Activated naive CD4-positive, alpha-beta T cell treated with Interleukin-2 at 50 U/mL for 16 hours (primary cell): ENCODE measurements at places on chromosomes 7 and 10.

DNA sequence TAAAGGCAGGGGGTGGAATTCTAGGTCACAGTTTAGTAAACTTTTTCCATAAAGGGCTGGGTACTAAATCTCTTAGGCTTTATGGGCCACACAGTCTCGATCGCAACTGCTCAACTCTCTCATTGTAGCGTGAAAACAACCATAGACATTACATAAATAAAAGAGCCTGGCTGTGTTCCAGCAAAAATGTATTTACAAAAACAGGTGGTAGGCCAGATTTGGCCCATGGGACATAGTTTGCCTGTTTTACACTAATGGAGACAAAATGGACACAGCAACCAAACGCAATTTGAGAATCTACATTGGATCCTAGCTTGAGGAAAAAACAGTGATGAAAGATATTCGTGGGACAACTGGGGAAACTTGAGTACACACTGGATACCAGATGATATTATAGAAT lies 23.2 kb upstream of the MALSU1 start:
- DNase-seq: no peak

DNA sequence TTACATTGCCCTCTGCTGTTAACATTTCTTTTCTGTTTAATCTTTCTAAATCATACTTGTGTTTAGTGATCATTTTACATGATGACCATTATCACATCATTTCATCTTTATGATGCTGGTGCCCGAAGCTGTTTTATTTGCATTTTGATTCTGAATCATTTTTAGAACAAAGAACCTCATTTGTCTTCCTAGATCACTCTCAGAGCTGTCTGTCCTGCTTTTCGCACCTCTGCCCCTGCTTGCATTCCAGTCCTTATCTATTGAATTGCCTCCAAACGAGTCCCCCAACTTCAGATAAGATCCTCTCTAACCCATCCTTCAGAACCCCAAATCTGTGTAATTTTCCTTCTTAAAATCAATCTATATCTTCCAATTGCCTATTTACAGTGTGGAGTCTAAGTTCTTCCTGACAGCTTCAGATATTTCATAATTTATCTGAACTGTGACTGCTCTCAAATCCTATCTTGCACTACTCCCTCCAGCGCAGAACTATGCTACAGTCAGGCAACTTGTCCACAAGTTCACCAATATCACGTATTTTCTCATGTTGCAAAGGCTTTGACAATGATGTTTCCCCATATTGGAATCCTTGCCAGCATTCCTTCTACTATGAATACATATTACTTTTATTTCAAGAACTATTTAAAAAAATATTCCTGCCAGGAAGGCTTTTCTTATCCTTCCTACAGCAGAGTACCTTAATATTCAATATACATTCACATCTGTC lies 346.5 kb upstream of the CACNA2D1 start:
- no peak for DNase-seq

- no peak for DNase-seq
Observed at GRCh38 chr7:127892488-127893314, 138.5 kb downstream of the LRRC4 start.

DNA sequence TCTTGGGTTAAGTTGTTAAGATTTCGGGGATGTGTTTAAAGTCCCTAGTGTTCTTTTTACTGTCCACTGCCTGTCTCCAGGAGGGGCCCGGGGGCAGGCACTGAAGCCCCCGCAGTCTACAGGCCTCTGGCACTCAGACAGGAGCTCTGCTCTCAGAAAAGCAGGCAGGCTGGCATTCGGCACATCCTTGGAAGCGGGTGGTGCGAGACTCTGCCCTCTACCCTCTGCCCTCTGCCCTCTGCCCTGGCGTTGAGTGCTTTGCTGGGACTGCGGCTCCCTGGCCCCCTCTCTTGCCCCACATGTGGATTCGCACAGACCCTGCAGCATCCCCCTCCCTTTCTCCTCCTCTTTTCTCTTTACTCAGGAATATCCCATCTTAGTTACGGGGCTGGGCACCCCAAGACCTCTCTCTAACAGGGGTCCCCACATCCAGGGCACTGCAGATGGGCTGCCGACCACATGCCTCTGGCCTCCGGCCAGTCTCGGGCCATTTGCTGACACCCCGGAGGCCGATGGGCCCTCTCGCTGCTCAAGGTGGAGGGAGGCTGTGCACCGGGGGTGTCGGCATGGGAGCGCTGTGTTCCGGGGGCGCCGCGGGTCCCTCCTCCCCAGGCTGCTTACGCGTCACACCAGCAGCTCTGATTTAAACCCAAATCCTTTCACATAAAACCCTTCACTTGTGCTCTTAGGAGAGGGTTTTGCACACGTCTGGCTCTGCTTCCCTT lies 479.9 kb downstream of the DNAJB6 start:
- DNase-seq: no peak

DNA sequence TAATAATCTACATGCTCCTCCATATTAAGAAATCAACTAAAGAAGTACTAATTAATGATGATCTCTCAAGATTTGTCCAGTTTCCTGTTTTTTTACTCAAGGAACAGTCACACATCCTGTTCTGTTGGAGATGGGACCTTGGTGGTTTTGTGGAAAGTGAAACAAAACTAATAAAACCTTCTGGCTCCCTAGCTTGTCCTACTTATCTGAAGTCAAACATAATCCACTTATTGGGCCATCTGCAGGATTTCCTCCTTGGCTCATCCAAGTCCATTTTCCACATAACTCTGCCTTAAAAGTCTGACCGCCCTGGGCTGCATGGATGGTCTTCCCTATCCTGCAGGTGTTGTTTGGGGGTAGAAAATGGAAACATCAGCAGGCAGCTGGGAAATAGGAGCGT lies 39.4 kb upstream of the TARP start:
- DNase-seq: no peak

DNA sequence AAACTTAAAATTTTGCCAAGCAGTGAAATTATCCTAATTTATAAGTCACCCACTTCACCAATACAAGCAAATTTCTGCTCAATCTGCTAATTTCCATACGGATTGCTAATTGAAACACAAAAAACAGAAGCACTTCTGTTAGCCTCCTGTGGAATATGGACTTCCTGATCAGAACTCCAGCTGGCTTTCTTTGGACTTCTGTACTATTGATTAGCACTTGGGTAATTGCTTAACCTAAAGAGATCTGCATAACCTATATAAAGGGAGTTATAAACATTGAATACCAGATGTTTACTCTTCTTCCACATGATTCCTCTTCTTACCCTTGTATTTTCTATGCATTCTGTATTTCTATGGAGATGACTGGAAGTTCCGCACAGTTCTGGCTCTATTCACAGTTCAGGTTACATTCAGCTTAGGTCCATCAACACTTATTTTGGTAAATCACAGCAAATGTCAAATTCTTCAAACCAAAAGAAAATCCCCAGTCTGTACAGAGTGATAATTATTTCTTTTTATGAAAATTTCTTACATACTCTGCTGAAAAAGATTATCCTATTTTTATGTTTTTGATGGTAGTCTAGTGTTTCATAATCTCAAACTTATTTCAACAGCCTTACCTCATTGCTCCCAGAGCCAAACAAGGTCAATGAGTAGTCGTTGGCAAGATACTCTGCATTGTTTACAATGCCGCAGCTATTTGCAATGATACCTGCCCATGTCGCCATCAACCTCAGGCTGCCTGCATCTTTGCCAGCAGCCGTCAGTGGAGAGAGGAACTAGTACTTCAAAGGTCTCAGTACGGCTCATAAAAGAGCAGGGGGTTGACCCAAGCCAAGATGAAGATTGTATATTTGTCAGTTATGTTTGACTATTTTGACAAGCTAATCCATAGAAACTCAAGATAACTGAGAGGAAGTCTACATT lies 225.6 kb downstream of the AHR start:
- DNase-seq: no peak

DNA sequence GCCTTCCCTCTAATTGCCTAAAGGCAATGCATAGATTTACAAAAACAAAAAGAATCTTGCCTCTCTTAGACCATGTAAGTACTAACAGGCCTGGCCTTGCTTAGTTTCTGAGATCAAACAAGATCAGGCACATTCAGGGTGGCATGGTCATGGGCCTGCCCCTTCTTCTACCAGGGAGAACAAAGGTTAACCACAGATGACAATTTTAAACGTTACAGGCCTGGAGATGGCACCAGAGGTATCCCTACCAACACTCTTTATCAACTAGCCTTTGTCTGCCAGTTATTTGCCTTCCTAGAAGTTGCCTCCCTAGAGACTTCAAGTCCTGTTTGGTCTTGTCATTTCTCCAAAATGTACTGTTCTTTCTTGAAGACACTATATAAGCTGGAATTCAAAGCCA lies 252.6 kb downstream of the DOCK4 start:
- DNase-seq: no peak

DNA sequence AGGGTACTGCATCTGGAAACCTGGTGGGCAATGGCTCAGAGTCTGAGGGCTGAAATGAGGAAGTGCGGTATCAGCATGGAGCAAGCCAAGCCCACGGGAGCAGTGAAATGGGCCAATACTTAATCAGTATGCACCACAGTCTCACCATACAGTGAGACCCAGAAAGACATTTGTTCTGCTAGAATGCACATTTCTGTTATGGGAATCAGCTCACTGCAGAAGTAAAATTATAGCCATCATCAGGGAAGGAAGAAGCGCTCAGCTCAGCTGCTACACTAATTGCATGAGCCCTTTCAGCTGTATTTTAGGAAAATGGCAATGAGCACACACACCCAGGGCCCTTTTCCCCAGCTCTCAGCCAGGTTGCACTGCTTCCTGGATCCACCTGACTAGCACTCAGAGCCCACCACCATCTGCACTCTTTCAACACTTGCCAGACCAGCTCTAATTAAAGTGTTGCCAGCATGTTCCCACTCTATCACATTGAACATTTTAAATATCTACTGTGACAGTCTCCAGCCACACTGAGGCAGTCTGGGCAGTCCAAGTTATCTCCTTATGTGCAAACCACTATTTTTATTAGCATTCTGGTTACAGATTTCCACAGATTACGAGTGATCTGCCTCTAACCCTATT lies 44.2 kb upstream of the PIK3AP1 start:
- DNase-seq: no peak

DNA sequence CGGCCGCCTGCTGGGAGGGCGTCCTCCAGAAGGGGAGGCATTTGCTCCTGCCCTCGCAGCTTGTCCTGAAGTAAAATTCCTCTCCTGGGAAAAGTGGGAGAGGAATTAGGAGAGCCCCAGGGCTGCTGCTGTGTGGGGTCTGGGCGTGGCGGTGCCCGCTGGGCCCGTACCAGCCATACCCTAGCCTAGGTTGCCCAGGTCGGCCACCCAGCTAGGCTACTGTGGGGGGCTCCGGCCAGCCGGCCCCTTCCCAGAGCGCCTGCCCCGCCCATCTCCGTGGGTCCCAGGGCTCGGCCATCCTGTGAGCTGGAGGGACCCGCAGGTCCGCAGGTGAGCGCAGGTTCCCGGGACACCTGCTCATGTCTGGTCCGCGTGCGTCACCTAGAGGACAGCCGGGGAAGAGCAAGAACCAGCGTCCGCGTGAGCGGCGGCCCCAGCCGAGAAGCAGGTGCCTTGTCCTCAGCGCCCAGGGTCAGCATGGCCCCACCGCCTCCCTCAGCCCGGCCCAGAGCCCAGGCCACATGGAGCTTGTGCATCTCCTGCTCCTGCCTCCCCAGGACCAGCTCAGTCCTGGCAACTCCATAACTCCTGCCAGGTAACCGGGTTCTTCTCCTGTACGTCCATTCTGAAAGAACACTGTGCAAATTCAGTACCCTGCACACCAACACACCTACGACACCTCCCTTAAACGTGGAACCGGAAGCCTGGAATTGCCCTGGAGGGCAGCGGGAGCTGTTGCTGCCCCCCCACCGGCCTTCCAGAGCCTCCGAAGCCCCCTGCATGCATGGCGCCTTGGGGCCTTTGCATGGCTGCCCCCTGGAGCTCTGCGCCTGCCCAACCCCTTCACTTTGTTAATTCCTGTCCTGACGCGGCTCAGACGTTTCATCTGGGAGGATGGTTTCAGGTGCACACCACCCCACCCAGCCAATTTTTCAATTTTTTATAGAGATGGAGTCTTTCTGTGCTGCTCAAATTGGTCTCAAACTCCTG lies 22.8 kb upstream of the FOXL3 start:
- DNase-seq: no peak

GRCh38 chr7:134866617-134867016 lies 87.2 kb downstream of the CALD1 start:
- no peak for DNase-seq

- DNase-seq: no peak
Observed at GRCh38 chr7:3951316-3952055, 650.4 kb downstream of the SDK1 start.

- DNase-seq: no peak
Observed at GRCh38 chr10:77501152-77501845, 136.3 kb downstream of the KCNMA1 start.

GRCh38 chr7:51633596-51633995 lies 317.0 kb upstream of the COBL start:
- no peak for DNase-seq

- no peak for DNase-seq
Observed at GRCh38 chr7:115059321-115059720, 137.4 kb downstream of the MDFIC start.

DNA sequence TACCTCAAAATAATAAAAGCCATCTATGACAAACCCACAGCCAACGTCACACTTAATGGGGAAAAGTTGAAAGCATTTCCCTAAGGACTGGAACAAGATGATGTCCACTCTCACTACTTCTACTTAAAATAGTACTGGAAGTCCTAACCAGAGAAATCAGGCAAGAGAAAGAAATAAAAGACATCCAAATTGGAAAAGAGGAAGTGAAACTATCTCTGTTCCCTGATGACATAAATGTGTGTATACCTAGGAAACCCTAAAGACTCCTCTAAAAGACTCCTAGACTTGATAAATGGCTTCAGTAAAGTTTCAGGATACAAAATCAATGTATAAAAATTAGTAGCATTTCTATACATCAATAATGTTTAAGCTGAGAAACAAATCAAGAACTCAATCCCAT lies 314.1 kb downstream of the WDR37 start:
- DNase-seq: no peak

DNA sequence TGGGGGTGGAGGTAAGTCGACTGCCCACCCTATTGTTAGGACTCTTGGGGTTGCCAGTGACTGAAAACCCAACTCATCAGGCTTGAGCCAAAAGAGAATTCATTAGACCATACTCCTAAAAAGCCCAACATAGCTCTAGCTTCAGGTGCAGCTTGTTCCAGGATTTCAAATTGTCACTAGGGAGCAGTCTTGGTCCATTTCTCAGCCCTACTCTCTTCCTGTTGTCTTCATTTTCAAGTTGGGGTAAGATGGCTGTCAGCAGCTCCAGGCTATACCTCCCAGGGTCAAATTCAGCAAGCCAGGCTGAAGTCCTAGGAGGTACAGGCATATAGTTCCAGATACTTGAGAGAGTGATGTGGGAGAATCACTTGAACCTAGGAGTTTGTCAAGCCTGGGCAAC lies 14.9 kb upstream of the COL13A1 start:
- no peak for DNase-seq

DNA sequence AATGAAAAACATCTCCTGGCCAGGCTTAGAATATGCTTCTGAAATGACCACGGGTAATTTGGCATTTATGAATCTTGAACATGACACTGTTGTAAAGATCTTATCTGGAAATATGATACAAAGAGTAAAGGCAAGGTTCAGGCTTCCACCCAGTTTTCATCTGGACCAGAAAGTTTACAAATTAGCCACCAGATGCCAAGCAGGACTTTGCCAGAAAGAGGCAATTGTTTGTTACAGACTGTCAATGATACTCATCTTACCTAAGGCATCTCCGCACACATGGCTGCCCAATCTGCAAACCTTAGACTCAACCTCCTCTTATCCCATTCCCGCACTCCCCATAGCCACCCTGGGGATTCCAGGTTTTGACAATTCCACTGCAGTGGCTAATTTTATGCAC lies 795.3 kb downstream of the TYW1 start:
- DNase-seq: no peak

- DNase-seq: no peak
Observed at GRCh38 chr7:32618987-32619386, 123.7 kb downstream of the AVL9 start.
